ENCODE measurements at places on chromosomes 11 and 22.
A peak's percentile ranks its signal among the peaks of the same experiment; 100 is the strongest.

- DNase-seq = no peak
These were observed 108.8 kb upstream of the CD44 start for GRCh38 chr11:35029979-35030682.

DNA sequence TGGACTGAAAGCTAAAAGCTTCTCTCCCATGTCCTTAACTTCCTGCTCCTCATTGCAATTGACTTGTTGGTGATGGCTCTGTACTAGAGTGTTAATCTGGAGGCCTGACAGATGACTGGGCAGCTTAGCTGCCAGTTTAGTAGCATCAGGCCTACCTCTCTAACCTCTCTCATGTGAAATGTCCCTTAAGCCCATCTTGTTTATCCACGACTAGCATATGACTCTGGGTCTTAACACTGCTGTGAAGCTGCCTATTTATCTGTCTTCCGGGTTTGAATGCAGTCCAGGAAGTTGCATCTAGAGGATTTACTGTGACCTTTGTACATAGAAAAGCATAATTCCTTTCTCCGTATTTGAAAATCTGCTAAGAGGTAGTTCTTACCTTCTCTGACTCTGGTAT lies 85.3 kb upstream of the HORMAD2 start:
- no peak for DNase-seq

DNA sequence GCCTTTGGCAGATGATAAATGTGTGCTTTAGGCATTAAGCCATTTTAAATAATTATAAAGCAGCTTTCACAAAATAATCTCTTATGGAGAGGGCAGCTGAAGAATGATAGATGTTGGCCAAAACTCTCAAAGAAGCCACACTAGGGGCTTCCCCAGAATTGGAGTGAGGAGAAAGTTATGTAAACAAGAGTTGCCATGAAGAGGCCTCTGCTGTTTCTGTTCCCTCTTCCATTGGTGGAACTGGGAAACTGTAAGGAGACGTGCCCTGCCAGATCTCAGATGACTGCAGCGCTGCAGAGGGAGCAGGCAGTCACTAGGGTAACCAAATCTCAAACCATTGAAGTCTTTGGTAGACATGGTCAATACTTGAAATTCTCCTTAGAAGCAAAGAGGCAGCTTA lies 19.4 kb upstream of the APLP2 start:
- peak; percentile 53 for DNase-seq

DNA sequence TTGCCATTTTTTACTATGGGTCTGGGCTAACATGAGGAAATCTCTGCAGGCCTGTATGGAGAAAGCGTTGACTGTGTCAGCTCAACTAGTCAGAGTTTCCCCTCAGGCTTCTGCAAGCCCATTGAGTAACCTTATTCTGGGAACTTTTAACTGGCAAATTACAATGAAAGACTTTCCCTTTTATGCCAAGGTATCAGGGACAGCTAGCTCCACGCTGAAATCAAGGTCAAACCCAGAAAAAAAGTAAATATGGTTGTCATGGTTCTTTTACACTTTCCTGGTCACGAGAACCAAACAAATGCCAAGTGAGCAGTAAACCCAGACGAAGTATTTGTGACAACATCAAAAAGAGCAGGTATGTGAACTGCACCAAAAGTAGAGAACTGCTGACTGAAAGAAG lies 13.8 kb downstream of the OSBP start:
- no peak for DNase-seq

DNA sequence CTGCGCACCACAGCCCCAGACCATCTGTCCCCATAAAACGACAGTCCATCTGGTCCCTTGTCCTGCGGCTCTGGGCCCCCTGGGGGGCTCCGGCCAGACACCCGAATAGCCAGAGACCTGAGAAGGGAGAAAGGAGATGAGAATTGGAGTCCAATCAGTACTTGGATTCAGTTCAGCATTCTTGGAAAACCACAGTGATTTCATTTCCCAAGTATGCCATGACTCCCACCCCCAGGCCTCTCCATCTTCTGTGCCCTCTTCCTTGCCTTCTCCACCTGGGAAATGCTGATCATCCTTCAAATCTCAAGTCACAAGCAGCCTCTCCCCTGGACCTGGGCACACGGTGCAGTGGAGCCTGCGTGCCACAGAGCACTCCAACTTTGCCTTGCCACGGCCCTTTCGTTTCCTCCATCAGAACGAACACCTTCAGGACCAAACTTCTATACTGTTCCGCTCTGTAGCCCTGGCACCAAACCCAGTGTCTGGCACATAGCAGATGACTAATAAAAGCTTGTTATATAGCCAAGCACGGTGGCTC lies 10.9 kb upstream of the MFNG start:
- DNase-seq = no peak

DNA sequence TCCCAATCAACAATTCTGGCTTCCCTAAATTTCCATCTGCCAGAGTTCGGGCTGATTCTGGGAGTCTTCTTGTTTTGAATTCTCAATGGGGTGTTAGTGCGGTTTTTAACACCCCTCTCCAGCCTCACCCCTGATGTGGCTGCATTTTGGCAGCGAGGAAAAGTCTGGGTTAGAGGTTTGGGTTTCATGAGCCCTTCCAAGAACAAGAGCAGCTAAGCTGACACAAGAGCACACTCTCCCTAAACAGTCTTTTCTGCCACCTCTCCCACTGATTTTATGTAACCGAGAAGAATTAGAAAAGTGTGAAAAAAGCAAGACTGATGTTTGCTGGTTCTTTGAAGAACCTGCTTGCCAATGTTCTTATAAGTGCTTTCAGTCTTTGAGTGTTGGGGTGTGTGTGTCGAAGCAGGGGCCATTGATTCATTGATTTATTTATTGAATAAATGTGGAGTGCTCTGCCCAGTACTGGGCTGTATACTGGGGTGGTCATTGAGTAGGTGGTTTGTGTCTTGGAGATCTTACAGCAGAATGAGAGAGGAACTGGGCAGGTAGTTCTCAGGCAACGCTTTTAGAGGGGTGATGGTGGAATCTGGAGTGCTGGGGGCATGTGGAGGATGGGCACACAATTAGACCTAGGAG lies 101.5 kb downstream of the TRAF6 start:
- no peak for DNase-seq

GRCh38 chr11:70493891-70494290 lies 95.6 kb downstream of the CTTN start:
- DNase-seq = no peak

DNA sequence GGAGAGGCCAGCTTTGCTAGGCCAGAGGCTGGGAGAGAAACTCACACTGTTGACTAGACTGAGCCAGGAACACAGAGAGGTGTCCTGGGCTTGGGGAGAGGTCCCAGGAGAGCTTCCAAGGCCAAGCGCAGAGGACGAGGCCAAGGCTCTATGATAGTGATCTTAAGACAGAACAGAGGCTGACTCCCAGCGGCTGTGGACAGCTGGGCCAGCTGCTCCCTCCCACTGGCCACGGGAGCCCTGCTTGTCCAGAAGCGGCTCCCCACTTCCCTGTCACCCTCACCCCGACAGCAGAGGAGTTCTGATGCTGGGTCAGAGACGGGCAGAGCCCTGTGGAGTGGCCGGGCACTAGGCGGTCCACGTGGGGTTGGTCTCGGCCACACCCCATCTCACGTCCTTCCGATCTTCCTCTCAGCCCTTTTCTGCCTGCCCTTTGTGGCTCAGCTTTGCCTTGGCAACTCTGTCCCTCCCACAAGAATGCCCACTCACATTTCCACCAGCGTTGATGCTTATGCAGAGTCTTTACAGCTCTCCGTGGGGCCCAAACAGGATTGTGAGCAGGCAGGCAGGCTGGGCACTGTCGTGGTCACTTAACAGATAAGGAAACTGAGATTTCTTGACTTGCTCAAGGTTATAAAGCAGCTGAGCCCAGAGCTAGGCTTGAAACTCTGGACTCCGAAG lies 68.2 kb downstream of the FBXO7 start:
- peak; percentile 39 for DNase-seq
